ENCODE measurements at places on chromosomes 1 and 21.

- DNase-seq, result no peak
Observed at GRCh38 chr1:203200916-203201315, 14.4 kb upstream of the CHI3L1 start.

DNA sequence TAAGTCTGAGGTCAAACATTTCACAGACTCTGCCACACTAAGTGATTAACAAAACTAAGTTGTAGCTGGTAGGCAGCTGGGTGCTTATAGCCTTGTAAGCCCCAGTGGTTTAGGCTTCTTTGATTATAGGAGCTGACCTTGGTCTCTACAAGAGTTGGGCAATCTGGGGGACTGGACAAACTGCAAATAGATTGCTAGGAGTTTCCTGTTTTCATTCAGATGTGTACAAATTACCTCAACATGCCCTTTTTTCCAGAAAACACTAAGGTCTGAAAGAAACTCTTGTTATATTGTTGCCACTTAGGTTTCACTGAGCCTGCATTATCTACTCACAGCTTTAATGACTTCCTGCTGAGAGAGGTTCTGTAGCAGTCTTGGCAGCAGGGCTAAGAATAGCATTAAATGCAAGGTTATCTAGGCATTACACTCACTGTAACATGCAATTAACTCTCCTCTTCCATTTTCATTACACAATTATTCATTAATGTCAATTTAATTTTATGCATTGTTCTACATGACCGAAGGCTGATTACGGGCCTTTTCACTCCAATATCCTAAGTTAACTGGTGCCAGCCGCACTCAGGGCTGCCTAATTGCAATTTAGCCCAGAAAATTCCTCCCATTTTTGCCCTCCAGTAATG, 314.0 kb downstream of the LMO4 start:
- peak; percentile 39 for DNase-seq

- DNase-seq, result no peak
Observed at GRCh38 chr1:51644533-51645197, 27.8 kb downstream of the OSBPL9 start.

GRCh38 chr1:186301448-186301847, 73.6 kb downstream of the TPR start:
- DNase-seq, result no peak

GRCh38 chr1:160767395-160768294, 28.3 kb upstream of the LY9 start:
- DNase-seq, result no peak

- no peak for DNase-seq
Observed at GRCh38 chr21:9760398-9761074, 760.8 kb upstream of the TPTE start.

DNA sequence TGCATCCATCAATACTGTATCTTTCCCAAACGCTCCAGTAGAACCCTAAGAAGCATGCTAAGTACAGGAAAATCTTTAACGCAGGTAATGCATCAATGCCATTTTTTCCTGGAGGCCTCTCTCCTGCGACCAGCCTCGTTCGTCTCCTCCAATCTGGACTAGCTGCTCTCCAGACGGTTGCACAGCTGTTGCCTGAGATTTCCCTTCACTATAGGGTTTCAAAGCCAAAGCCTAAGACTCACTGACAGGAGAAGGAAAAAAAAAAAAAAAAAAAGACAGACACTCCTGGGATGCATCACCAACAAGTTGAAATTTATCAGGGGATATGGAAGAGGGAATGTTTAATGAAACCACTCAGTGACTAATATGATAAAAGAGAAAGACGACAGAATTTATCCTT, 93.0 kb downstream of the APP start:
- DNase-seq, result no peak

- DNase-seq, result no peak
Observed at GRCh38 chr21:37253991-37254390, 13.1 kb downstream of the VPS26C start.

- DNase-seq, result no peak
Observed at GRCh38 chr1:31897526-31898100, 40.6 kb downstream of the PTP4A2 start.

DNA sequence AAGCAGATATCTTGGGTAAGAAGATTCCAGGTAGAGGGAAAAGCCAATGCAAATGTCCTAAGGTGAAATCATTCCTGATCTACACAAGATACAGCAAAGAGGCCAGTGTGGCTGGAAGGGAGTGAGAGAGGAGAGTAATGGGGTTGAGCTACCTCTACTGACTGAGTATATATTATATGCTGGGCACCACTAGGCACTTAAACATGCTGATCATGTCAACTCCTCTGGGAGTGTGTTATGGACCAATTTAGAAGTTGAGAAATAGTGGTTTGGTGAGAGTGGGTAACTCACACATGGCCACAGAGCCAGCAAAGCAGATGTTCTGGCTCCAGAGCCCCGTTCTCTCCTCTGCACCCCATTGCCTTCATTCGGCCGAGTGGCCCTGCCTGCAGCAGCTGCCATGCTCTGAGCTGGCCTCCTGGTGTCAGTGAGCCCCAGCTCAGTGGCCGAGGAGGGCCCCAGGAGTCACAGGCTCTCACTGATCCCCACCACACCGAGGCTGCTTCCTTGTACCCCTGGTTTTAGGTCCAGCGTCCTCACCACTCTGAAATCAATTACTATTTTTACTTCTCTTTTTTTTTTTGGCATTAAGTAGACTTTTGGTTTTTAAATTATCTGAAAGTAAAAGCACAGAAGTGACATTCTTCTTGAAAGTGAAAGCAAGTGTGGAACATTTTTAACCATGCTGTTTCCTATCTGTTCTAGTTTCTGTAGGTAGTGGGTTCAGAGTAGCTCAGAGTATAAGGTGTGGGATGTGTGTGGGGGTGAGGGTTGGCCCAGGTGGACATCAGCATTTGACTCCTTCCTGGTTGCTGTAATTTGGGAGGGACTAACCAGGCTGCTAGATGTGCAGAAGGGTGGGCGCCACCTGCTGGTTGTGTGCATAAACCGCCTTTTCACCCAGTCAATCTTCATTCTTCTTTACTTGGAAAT, 45.8 kb upstream of the CRNN start:
- DNase-seq, result peak; percentile 33

DNA sequence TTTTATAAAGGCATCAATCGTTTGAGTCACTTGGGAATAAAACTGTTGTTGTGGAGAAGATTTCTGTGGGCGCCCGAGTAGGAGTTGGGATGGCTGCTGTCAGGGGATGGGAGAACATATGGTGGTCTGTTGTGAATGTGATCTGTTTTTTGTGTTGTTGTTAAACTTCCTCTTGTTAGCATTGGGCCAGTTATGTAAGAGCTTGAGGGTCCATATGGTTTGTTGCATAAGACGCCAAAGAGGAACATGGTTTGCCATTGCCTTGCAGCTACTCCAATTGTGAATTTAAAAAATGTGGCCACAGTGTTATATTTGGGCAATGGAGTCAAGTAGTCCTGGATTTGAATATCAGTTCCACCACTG, 136.1 kb upstream of the JUN start:
- no peak for DNase-seq

Measured in NCI-H1092 treated with DMSO at 0.1 percent for 48 hours (cell line).